ENCODE measurements at places on chromosomes 2 and 18.

DNA sequence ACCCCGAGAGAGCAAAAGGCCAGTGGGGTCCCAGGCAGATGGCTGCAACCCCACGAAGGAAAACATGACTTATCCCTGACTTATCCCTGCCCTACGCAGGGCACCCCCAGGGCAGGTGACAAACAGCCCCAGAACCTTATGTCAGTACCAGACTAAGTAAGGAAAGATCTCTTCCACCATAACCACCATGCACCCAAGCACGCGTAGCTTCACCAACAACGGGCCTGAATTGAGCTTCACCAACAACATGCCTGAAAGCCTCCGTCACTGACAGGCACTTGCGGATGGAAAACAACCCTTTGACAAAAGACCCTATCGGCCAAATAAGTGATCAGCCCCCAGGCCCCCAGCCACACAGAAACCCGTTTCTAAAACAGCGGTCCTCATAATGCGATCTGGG, 34.1 kb downstream of the HDAC4 start:
- DNase-seq = no peak

DNA sequence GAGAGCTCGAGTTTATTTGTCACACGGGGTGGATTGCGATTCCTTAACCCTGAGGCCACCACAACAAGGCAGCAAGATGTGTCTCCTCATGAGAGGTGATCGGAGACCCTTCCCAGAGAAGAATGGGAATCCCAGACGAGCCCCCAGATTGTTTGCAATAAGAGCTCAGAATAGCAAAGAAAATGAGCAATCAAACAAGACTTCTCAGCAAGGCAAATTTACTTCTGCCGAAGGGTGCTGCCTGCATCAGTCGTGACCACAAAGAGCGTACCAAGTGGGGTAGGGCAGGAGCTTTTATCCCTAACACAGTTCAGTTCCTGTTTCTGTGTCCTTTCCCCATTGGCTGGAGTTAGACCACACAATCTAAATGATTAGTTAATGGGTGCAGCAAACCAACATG, 237.5 kb upstream of the SYT4 start:
- DNase-seq = no peak

DNA sequence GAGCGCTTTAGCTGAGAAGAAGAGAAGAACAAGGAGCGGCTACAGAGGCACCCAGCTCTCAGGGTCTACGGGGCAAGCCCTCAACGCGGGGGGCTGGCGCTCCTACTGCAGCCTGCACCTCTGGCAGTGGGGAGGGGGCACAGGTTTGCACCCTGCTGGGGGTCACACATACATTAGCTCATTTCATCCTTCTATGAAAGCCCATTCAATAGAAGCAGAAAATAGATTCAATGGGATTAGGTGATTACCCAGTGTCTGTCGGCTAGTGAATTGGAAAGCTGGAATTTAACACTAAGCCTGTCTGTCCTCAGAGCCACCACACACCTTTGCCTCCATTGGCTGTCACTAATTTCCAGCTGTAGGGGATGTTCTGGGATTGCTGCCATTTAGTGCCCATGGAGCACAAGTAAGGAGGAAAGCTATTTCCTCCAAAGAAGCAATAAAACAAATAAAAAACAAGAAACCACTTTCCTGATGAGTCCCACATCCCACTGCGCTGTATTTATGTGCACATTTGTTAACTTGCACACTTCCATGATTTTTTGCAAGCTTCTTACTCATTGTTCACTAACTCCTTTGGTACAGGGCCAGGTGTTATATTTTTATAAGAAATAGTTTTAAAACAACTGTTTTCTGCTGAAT, 319.6 kb upstream of the REV1 start:
- no peak for DNase-seq

DNA sequence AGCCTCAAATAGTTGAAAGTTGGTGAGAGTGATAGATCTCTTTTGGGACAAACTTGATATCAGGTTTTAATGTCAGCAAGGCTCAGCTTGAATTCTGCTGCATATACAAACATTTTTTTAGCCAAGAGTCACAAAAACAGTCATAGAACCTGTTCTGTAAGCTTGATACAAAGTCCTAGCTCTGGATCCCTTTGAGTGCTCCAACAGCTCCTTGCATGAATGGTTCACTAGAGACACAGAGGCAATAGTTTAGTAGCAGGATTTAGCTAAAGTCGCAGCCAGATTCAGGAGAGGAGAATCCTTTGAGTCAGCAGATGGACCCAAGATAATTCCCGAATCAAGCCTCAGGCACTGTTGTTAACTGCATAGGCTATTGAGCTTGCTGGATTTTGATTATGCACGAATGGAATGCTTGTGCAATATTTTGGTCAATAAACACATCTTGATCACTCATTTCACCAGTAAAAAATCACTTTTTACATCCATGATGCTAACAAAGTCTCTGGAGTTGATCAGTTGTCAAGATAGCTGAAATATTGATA, 148.6 kb downstream of the KLHL14 start:
- DNase-seq = no peak

GRCh38 chr2:235378246-235378645, 115.6 kb upstream of the AGAP1 start:
- DNase-seq = no peak

- no peak for DNase-seq
These were observed 7.3 kb downstream of the MMADHC start for GRCh38 chr2:149579972-149580882.

DNA sequence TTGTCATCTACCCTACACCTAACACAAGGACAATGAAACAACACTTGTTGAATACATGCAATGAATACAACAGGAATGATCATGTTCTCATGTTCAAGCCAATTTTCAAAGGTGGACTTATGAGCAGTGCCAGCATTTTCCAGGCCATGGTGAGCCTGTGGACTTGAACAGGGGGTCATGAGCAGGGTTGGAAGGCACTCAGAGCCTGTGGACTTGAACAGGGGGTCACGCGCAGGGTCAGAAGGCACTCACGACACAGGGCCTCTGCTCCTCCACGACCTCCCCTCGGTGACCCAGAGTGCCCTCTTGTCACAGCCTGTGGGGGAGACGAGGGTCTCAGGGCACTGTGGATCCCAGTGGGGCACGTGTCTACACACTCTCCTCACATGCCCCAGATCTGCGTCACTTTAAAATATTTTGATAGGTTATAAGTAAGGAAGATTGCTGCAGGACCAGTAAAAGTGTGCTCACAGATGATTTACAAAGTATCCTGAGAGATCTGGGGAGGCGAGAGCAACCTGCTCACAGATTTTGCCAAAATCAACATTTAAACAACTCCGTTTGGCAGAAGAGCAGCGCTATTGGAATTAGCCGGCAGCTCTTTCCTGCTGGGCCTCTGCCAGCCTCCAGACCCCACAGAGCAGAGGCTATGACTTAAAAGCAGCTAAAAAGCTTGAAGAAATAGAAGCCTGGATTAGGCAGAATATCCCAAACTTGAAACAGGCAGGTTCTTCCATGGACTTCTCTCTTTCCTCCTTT, 121.9 kb downstream of the TMEM18 start:
- no peak for DNase-seq

GRCh38 chr2:172294983-172295382, 132.4 kb upstream of the ITGA6 start:
- no peak for DNase-seq

DNA sequence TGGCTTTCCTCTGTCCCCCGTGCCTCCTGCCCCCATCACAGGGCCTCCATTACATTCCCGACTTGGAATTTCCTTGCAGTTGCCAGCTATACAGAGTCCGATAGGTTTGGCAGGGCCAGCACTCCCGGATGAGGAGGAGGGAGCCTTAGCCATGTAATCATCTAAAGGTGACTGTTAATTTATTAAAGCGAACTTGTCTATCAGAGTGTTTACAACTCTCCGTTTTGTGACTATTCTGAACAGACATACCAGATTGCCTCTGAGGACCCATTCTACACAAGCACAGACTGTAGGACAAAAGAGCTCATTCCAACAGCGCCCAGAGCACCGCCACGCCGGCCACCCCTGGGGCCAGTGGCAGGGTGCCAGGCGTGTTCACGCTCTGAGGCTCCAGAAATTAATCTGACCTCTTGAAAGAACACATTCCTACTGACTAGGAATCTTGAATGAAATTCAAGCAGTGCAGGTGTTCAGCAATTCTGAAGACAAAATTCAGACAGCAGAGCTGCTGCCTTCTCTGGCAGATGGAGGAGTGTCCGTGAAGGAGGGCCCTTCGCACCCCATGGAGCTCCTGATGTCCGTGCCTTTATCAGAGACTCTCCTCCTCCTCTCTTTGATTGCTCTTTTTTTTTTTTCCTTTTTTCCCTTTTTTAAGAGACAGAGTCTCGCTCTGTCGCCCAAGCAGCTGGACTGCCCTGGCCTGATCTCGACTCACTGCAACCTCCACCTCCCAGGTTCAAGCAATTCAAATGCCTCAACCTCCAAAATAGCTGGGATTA, 58.1 kb upstream of the RALBP1 start:
- DNase-seq = no peak

DNA sequence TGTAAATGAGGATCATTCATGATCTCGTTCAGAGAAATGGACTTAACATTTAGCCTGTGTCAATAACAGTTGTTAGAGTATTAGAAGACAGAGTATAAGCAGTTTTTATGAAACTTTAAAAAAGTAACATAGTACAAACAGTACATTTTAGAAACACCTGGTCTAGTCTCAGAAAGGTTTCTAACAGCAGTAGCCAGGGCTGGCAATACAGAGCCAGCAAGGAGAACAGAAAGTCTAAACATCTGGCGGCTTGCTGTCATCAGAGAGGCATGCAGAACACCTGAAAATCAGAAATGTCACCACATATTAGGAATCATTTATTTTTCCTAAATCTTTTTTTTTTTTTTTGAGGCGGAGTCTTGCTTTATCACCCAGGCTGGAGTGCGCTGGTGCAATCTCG, 50.1 kb downstream of the RPL31 start:
- DNase-seq = no peak

DNA sequence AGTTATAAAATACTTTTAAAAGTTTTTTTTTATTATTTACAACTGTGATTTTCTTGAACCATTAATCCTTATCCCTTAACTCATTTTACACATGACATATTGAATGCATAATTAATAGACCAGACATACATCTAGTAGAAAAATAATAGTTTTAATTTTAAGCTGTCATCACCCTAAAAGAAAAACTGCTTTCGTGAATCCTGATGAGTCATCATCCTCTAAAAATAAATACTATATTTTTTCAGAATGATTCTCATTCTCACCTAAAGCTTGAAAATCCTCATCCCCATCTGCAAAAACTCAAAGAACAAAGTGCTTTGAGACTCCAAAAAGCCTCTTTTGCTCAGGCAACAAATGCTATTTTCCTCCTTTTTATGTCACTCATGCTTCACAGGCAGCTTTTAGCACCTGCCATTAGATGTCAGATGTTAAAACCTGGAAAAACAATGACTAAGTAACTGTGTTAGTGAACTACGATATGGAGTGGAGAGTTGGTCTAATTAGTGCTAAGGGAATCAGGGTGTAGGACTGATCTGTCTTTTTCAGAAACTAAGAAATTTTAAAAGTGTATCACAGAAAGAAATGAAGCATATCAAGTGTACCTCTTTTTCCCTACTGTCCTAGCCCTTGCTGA, 297.6 kb downstream of the TMX3 start:
- DNase-seq = no peak

GRCh38 chr2:215598376-215598975, 162.6 kb upstream of the FN1 start:
- DNase-seq = no peak

DNA sequence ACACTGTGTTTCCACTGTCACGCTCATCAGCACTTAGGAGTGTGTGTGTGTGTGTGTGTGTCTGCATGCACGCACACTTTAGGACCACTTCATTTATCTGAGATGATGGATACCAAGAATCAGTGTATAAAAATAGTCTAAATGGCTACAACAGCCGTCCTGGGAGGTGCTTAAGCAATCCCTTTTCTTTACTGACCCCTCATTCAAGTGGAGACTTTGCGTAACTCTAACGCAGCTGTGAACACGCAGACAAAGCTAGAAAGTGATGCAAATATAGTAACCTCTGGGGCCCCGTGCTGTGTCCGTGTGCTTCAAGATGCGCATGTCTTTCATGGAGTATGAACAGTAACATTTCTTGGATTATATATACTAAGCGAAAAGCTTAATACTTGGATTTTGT, 40.4 kb upstream of the RBM44 start:
- DNase-seq = no peak

GRCh38 chr2:38750891-38751595, at the start of gene SRSF7:
Gene SRSF7, minus strand, starts transcription at chr2:38751361. Its CDS starts 105 bp downstream, at chr2:38751256.
- peak; percentile 99 for DNase-seq

DNA sequence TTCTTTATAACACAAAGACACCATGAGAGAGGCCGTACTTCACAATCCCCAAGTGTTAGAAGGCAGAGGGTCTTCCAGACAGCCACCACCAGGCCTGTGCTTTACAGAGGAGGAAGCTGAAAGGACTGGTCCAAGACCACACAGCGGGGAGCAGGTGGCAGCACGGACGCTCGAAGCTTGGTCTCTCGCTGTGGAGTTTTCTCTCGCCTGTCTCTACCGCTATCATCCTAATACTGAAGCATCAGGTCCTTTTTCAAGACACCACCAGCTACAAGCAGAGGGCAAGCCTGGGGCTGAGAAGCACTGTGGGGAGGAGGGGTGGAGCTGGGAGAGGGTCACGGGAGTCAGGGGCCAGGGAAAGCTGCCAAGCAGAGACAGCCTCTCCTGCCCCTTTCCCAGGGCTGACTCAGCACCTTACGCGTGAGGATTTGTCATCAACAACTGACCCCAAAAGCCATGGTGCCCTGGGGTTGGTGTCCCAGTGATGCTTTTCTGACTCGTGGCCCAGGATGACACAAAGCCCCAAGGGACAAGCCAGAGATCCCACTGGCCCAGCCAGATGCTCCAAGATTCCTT, 31.9 kb upstream of the FOSL2 start:
- DNase-seq = no peak

GRCh38 chr2:134420920-134421319, 167.0 kb downstream of the MGAT5 start:
- DNase-seq = no peak

DNA sequence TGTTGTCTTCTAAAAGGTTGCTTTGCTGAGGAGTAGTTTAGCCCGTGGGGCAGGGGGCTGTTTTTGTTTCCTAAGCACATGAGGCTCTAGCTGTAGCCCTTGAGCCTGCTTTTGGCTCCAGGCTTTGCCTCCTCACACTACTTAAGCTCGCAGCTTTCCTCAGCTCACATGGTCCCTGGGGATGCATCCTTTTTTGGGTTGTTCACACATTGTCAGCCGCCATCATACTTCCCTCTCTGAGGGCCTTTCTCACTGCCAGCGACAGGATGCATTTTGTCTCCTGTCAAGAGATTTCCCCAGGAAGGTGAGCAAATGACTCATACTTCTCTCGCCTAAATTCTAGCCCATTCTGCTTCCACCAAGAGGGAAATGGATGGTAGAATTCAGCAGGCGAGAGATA, 279.5 kb upstream of the PKDCC start:
- DNase-seq = no peak

- no peak for DNase-seq
These were observed 265.7 kb upstream of the NT5C1B start for GRCh38 chr2:18855027-18855426.
